Activated CD4-positive, alpha-beta T cell treated with anti-CD3 and anti-CD28 coated beads, Interleukin-2, amount 10 ng/mL, durations not matched to agents 7 days and 5 days (primary cell): ENCODE measurements at places on chromosomes 7 and 10.

GRCh38 chr7:65896279-65896870 is 23.5 kb downstream of the VKORC1L1 start:
- no peak for DNase-seq

- DNase-seq = no peak
Observed at GRCh38 chr10:117759266-117759665, 216.7 kb downstream of the EMX2 start.

DNA sequence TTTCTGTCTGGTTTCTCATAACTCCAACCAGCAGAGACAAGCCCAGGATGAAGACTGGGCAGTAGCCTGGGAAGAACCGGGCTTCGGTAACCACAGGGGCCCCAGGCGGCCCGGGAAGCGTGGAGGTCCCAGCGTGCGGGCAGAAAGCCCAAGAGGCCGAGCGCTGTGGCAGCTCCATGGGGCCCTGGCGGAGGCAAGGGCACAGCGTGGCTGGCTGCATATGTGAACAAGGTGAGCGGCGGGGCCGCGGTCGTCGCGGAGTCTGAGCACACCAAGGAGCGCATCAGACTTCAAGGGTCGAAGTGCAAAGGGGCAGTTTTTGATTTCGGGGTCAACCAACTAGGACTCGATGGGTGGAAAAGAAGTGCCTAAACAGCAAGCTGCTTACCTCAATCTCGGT is 45.9 kb downstream of the AKR1D1 start:
- DNase-seq = no peak

- DNase-seq = no peak
Observed at GRCh38 chr7:30327813-30328212, 43.4 kb downstream of the ZNRF2 start.

GRCh38 chr10:11089272-11089671 is 71.6 kb downstream of the CELF2 start:
- no peak for DNase-seq

- no peak for DNase-seq
Observed at GRCh38 chr10:21505711-21506278, 19.7 kb downstream of the SKIDA1 start.

DNA sequence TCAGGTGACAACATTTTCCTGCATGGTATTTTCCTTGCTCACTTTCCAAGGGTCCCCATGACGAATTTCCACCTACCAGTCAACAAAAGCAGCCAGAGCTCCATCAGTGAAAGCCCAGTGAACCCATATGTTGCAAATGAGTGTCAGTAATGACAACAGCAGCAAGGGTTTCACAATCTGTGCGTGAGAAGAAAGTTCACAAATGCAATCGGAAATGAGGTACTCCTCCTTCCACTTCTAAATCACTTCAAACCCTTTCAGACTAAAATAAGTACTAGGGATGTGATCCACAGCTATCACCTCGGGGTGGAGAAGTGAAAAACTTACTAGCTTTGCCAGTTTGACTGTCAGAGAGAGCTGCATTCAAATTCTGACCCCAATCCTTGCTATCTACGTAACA is 55.6 kb upstream of the BET1 start:
- DNase-seq = no peak

DNA sequence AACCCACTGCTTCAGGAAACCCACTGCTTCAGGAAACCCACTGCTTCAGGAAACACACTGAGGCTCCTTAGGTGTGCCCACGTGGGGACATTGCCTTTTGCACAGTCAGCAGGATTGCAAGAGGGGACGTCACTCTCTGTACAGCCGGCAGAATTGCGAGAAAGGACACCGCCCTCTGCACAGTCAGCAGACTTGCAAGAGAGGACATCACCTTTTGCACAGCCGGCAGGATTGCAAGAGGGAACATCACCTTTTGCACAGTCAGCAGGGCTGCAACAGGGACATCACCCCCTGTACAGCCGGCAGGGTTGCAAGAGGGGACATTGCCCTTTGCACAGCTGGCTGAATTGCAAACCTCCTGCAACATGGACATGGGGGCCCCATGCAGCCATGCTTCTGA is 407.6 kb downstream of the GLRX3 start:
- no peak for DNase-seq

- no peak for DNase-seq
Observed at GRCh38 chr7:139055674-139056073, 19.8 kb upstream of the ZC3HAV1L start.

DNA sequence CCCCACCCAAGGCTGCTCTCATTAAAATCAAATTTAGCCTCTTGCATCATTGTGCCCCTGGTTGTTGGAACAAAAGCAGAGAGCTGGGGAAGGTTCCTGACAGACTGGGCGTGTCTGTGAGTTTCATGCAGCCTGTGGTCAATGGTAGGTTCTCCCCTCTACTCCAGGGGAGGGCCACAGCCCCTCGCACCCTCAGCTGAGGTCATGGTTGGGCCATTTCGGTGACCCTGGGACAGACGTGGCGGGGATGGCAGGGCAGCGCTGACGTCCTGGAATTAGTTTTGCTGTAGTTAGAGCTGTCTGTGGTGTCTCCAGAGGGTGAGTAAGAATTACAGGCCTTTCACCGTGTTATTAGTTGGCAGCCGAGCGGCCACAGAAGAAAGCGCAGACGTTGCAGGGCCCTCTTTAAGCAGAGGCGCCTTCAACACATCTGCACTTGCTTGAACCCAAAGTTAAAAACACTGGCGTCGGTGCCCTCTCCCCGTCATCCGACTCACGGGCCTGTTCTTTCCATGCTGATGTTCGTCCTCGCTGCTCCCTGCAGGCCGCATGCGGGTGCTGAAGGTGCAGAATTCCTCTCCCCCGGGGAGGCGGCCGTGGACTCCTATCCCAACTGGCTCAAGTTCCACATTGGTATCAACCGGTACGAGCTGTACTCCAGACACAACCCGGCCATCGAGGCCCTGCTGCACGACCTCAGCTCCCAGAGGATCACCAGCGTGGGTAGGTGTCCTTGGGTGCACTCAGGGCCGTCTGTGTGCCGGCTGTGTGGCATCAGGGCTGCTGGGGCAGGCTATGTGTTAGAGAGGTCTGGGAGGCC is 2.8 kb downstream of the FAM20C start:
- no peak for DNase-seq

DNA sequence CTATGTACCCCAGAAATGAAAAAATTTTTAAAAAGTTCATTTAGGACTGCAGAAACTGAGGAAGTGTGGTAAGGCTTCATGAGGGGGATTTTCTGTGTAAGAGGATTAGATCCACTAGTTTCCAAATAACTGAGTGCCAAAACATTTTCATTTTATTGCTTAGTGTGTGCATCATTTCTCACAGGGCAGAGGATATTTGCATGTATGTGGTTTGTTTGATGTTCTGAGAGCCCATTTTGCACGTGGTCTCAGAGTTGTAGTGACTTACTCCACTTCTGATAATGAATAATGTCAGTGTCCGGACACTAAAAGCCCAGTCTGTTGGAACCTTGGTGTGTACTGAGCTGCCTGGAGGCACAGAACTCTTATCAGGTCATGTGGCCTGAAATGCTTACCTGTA is 299.9 kb downstream of the AUTS2 start:
- DNase-seq = no peak

DNA sequence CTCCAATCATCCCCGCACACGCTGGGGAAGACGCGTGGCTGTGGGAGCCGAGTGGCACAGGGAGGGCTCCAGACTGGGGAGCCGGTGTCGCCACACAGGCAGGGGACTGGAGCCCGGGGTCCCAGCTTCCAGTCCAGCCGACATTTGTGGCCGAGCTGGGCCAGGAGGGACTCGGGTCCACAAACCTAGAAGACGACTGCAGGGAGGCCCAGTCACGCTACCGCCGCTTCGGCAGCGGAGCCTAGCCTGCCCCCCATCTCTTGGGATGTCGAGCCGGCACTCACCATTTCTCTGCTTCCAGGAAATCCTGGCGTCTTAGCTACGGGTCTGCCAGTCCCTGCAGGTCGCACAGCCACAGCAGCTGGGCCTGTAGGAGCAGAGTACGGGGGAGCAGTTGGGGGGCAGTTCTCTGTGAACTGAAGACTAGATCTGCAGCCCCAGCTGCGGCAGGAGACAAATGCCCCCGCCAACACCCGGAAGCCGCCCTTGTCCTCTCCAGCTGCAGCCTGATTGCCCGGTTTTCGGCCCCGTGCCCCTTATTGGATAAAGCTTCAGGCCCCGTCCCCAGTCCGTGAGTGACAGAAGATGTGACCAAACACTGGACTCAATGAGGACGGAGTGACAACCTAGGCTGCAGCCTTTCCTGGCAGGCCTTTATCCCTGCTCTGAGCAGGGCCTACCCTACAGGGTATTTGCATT is 270.7 kb downstream of the ZNF33B start:
- DNase-seq = peak; percentile 10

DNA sequence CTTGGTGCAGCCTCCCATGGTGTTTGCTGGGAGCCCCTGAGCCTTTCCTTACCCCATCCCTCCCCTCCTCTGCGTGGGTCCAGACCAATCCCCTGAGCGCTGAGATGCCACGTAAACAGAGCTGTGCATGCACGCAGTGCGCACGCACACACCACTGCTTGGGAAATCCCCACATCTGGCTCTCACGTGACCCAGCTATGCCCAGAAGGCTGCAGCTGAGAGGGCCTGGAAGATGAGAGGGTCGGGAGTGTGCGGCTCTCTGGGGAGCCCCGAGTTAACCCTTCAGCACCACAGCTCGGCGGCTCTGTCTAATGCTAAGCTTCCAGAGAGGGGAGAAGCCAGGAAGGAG is 177.2 kb downstream of the SH3PXD2A start:
- DNase-seq = peak; percentile 87

DNA sequence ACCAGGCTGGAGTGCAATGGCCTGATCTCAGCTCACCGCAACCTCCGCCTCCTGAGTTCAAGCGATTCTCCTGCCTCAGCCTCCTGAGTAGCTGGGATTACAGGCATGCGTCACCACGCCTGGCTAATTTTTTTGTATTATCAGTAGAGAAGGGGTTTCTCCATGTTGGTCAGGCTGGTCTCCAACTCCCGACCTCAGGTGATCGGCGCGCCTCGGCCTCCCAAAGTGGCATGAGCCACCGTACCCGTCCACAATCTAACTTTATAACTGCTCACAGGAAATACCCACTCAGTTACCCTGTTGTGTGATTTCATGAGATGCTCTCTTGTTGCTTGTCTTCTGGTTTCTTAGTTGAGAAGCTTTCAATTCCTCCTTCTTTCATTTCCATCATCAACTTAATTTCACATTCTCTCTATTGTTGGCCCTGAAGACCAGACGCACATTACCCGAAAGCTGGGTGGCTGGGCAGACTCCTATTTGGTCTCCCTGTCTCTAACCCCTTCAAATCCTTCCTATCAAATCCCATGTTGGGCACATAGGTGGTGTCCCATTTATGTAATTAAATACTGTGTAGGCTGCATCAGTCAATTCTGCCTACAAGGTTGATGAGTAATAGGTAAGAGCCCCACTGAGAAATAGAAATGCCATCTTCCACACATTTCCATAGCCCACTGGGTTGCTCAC is 1.1 kb upstream of the GSTO2 start:
- no peak for DNase-seq

- DNase-seq = no peak
Observed at GRCh38 chr10:90451283-90451682, 406.6 kb downstream of the HTR7 start.

DNA sequence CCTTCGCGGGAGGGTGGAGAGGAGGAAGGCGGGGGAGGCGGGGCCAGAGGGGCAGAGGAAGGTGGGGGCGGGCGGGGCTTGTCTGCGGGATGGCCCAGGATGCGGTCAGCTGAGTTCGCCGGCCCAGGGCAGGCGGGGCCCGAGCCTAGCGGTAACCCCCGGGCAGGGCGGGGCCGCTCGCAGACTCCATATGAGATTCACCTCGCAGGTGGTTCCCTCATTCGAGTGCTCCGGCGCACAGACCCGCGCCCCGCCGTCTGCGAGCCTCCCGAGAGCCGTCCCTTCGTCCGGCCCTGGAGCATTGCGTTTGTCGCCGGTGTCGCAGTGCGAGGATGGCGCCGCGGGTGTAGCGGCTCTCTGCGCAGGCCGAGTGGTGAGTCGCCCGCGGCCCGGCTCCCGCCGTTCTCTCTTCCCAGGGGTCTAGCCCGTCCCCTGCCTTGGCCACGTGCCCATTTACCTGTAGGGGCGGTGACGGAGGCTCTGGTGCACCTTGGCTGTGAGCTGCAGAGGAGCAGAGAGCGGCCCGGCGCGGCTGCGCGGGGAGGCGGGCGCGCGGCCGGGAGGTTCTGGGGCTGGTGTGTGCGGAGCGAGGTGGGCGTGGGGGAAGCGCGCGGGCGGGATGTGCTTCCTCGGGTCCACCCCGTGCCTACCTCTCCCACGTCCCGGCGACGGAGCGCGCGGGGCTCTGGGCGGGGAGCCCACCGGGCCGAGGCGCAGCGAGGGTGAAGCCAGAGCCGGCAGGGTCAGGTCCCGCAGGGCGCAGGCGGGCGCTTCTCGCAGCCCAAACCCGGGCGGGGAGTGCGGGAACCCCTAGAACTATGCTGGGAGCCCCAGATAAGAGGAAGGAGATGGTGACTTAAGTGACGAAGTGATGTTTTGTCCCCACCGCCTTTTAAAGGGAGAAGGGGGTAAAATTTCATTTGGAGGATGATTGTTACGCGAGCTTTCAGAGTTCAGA is at the start of gene UPP1:
Gene UPP1 (plus strand): TSS at position 220 of the 958 bp plus-strand sequence. CDS start 5,519 bp downstream, outside the sequence.
- DNase-seq = peak; percentile 94

DNA sequence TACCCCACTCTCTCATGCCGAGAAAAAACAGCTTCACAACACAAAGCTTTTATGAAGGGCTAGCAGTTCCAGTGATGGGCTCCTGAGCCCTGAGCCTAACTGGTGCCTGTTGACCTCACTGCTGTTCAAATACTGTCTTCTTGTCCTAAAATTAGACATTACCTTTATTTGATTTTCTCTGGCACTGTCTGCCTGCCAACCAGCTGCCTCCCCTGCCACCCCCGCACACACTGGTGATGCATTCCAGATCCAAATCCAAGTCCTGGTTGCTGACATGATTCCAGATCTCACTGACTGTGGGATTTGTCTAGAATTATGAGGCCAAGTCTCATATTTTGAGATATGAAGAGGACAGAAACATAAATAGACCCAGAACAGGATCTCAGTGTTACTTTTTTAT is 816.2 kb downstream of the NRG3 start:
- DNase-seq = no peak

DNA sequence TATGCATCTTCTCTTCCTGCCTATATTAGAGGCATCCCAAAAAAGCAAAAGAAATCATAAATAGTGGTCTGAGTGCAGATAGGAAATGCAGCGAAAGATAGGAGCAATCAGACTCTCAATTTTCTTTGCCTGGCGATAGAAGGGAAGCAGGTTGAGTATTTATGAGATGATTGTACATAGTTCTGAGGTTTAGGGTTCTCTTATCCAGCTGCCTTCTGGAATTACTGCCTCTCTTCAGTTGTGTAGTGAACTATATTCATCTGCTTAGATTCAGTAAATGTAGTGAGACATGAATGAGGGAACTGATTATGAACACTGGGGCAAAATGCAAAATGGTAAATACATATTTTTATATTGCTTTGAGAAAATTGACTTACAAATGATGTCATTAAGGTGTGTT is 93.0 kb upstream of the CYP26C1 start:
- no peak for DNase-seq

- no peak for DNase-seq
Observed at GRCh38 chr10:30818010-30818660, 188.6 kb upstream of the LYZL2 start.

GRCh38 chr10:127648885-127649284 is 88.1 kb upstream of the FOXI2 start:
- no peak for DNase-seq
